ENCODE measurements at places on chromosomes 11 and 22.

- no peak for DNase-seq
Measured at GRCh38 chr11:36363361-36364268, 67.5 kb downstream of the PRR5L start.

GRCh38 chr22:21106000-21106399, 60.3 kb downstream of the LRRC74B start:
- DNase-seq = no peak

DNA sequence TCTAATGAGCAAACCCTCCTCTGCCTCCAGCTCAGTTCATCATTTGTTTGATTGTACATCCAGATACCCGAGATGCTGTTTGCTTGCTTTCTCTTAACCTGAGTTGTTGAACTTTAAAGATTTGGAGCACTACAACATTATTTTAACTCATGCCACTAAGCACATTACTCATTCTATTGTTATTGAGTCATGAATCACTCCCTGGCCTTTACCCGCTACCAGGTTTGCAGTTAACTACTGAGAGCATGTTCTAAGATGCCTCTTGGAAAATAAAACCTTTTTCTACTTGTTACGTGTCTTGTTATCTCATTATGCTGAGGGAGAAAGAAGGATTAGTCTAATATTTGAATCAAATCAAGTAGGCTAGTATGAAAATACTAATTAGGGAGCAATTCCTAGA, 720.6 kb upstream of the ANO5 start:
- DNase-seq = no peak

DNA sequence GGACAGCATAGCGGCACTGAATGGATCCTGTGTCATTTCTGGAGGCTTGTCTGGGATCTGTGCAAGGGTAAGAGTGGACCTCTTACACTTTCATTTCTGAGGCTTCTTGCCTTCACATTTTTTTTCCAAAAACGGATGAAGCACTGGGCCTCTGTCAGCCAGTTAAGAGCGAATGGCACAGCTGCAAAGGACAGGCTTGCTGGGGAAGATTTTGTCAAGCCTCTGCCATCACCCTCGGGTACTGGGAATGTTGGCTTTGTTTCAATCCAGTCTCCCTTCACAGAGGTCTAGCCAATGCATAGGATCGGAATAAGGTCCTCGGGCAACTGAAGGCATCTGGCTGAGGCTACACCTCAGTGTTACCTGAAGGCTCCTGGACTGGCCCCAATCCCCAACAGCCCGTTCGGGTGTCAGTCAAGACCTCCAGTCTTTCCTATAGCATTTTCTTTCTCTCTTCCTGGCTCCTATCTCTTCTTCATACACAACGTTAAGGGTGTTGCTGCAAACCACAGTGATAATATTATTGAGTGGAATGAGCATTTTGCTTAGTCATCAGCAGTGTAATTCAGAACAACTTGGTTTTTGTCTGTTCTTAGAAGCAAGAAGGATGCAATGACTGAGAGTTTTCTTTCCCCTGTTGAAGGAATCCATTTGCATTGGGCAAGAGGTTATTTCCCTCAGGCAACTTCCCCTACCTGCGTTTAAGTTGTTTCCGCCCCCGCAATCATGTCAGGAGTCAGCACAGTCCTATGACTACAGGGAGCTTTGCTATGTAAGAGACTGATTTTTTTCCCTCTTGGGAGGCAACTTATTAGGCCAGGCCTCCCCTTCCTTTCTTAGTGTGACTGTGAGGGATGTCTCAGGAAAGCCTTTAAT, 22.8 kb downstream of the NPAT start:
- no peak for DNase-seq

DNA sequence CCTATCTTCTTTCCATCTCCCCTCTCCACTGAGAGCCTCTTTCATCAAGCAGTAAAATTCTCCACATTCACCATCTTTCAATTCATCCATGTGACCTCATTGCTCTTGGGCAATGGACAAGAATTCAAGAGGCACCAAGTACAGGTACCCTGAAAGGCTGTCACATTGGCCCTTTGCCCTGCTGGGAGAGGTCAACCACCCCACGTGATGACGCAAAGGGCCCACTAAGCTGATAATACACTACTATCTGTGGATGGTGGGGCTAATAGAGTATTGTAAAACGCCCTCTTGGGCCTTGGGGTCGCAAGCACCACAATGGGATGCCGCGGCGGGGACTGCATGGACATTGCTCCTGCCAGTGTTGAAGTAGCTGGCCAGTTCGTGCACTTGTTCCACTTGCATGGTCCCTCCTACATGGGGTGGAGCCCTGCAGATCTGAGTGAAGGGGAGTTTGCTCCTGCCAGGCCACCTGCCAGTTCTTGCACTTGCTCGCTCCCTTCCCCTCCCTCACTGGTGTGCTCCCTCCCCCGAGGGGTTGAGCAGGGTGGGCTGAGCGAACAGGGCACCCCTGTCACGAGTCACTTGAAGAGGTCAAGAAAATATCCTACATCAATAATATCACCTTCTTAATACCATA, 1578.8 kb upstream of the RAG2 start:
- DNase-seq = no peak

GRCh38 chr22:17792854-17793434, 18.7 kb upstream of the BID start:
- no peak for DNase-seq

DNA sequence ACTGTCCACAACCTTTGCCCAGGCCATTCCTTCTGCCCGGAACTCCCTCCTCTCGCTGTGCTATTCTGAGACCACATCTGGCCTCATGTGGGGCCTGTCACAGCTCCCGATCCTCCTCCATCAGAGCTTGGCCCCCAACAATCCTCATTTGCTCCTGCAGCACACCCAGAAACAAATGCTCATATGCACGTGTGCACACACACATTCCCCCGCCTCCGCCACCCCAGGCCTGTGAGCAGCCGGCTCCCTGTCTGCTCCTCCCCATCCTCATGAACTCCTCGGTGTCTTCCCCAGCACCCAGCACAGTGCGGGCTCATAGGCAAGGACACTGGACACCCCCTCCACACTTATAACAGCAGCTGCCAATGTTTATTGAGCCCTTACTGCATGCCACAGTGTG, 29.7 kb upstream of the PICK1 start:
- no peak for DNase-seq

GRCh38 chr11:124799348-124800225, 619 bp downstream of the MSANTD2 start:
- DNase-seq = peak; percentile 18

All from NT2/D1 (cell line).